ENCODE measurements at places on chromosomes 11 and 22.

GRCh38 chr11:70077411-70078094 is 564 bp upstream of the ANO1 start:
- no peak for DNase-seq

DNA sequence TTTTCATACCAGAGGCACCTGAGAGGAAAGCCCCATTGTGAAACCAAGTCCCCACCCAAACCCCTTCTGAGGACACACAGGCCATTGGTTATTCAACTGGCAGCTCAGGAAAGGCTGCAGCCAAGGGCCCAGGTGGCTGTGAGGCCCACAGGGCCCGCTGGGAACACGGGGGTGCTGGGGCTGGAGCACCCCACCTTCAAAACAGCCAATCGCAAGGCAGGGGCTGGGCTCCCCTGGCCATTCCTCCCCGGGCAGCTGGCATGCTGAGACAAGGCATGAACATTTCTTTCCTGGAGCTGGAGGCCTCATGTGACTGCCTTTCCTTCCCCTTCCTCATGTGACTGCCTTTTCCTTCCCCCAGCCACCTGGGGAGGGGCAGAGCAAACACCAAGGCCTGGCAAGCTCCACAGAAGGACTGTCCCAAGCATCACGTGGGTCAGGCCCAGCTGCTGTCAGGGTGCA is 76.9 kb downstream of the PIWIL3 start:
- DNase-seq: no peak

- no peak for DNase-seq
Measured at GRCh38 chr22:47032091-47032943, 269.9 kb downstream of the TBC1D22A start.

- no peak for DNase-seq
Measured at GRCh38 chr11:128727320-128727719, 33.4 kb downstream of the FLI1 start.

GRCh38 chr11:1232021-1232882 is 9.4 kb downstream of the MUC5B start:
- no peak for DNase-seq

- DNase-seq: no peak
Measured at GRCh38 chr22:49900441-49901230, 17.6 kb downstream of the ALG12 start.

DNA sequence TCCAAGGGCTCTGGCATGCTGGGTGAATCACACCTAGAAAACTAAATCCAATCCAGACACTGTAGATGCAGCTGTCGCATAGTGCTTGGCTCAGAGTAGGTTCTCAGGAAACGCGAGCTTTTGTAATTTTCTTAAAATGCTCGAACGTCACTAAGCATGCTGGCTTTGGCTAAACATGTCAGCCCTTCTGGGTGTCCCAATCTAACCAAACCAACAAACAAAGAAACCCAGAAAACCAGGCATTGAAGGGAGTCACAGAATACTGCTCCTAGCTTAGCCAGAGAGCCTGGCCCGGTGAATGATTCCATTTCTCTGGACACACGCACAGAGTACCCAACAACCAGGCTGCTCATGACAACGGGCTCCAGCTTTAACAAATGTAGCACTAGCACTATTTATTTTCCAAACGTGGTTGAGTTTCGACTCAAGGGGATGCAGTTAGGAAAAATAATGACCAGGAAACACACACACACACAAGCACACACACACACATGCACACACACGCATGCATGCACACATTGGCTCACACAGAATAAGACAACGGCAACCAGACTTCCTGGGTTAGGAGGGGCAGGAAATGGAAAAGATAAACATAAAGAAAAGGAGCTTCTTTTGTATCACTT is 492.6 kb downstream of the MIAT start:
- DNase-seq: no peak

DNA sequence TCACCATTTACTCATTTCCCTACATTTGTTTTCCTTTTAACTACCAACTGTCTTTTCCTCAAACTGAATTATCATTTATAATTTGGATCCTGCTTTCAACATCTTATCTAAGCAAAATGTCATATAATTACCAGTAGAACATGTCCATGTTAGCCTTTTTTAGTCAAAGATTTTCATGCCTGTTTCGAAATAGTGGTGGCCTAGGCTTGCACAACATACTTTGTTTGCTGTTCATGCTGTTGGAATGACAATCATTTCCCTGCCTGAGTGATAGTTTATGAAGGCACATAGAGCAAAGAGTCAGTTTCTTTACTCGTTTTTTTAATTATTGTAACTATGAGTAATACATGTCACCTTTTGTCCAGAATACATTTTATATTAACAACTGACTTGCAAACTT is 144.3 kb upstream of the ANO3 start:
- DNase-seq: no peak

- DNase-seq: no peak
Measured at GRCh38 chr11:63939397-63939891, 642 bp downstream of the NAA40 start.

DNA sequence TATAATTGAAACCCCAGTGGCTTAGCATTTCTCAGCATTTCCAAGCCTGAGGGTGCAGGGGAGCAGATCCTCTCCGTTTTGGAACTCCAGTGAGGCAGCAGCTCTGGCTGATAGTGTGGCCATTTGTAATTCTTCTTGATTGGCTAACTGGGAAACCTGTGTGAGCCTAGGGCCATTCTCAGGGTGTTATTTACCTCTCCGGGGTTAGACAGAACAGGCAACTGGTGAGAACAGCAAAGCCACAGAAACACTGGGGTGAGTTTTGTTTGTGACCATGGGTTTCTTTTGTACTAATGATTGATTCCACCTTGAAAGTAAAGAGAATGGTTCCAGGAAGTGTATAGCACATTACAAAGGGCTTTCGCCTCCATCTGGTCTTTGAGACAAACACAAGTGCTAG is 2.4 kb upstream of the OR4X2 start:
- DNase-seq: no peak

DNA sequence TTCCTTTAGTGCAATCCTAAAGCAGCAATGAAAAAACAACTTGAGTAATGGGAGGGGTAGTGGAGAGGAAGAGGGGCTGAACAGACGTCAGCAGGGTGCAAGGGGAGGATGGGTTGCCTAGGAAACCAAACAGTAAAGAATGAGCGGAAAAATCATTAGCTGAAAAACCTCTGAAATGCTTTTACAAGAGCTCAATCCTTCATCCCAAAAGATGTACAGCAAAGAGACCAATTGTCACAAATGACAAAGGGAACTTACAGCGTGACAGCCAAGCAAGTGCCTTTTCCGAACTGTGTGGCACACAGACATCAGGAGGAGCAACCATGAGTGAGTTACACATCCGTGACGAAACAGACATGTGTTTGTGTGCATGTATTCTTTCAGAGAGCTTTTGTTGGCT is 104.6 kb downstream of the SIK3 start:
- no peak for DNase-seq

DNA sequence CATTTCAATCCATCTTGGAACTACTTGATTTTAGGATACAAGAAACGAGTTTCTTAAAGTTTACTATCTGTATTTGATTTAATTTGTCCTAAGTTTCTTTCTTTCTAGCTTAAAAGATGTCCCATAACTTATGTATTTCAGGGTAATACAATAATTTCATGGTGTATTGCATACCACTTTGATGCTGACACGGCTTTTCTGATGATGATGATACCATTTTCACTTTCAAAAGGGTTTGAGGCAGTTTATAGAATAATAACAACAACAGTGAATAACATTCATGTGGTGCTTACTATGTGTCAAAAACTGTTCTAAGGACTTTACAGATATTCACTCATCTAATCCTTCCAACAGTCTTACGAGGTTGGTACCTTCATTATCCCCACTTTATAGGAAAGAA is 33.2 kb upstream of the POU2AF1 start:
- DNase-seq: no peak

DNA sequence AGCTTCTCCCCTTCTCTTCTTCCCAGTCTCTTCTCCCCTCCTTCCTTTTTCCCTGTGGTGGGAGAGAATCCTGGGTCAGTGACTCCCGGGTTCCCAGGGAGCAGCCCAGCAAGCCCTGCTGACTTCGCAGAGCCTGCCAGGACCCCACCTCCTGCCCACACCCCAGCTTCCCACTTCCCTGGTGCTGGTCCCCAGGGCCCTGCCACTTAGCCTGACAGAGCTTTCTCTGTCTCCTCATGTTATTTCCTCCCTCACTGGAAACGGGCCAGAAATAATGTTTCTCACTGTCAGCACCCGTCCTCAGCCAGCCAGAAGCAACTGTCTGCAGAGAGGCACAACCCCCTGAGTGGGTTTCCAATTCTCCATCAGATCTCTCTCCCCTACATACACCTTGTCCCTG is 27.1 kb downstream of the C11orf96 start:
- no peak for DNase-seq

- DNase-seq: no peak
Measured at GRCh38 chr11:132728026-132728425, 804.3 kb downstream of the OPCML start.

DNA sequence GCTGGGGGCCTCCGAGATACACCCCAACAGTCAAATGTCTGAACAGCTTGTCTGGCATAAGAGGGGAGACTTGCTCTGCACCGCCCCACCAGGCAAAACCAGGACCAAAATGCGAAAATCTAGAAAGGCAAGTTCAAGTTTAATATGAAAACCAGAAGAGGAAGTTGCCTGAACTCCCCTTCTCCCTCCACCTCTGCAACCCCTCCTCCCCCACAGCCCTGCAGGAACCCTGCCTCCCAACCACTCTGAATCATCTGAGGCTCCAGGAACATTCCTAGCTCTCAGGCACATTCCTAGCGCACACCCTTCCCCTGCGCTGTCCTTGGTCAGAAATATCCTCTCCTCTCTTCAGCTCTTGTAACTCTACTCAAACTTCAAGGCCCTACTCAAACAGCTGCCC is 36.7 kb downstream of the ISX start:
- no peak for DNase-seq

- DNase-seq: no peak
Measured at GRCh38 chr22:34294986-34295385, 374.7 kb upstream of the LARGE1 start.

DNA sequence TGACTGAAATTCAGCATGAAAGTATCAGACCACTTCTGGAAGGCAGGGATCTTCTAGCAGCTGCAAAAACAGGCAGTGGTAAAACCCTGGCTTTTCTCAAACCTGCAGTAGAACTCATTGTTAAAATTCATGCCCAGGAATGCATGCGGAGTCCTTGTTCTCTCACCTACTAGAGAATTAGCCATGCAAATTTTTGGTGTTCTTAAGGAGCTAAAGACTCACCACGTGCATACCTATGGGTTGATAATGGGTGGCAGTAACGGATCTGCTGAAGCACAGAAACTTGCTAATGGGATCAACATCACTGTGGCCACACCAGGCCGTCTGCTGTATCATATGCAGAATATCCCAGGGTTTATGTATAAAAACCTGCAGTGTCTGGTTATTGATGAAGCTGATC is 19.1 kb downstream of the ZBTB44 start:
- DNase-seq: no peak

DNA sequence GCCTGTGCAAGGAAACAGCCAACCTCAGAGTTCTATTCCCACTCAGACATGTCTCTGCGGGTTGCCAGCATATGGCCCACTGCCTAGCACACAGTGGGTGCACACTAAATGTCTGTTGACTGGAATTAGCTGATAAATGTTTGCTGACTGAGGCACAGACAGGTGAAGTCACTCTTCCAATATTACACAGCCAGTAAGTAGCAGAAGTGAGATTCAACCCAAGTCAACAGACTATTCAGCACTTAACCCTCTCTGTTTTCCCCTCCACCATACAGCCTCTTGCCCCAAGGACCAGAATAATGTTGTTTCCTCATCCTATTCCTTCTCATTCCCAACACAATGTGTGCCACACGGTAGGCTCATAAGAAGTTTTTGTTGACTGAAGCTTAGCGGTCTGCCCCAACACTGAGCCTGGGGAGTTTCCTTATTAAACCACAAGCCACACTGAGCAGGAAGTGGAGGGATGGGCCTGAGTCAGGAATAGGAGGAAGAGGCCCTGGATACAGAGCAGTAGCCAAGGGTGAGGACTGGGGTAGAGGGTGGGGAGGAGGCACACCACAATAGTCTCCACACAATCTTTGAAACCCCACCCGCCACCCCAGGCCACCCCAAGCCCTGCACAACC is 15.7 kb upstream of the IL10RA start:
- no peak for DNase-seq

- no peak for DNase-seq
Measured at GRCh38 chr11:61115498-61116224, 13.4 kb downstream of the CD5 start.

DNA sequence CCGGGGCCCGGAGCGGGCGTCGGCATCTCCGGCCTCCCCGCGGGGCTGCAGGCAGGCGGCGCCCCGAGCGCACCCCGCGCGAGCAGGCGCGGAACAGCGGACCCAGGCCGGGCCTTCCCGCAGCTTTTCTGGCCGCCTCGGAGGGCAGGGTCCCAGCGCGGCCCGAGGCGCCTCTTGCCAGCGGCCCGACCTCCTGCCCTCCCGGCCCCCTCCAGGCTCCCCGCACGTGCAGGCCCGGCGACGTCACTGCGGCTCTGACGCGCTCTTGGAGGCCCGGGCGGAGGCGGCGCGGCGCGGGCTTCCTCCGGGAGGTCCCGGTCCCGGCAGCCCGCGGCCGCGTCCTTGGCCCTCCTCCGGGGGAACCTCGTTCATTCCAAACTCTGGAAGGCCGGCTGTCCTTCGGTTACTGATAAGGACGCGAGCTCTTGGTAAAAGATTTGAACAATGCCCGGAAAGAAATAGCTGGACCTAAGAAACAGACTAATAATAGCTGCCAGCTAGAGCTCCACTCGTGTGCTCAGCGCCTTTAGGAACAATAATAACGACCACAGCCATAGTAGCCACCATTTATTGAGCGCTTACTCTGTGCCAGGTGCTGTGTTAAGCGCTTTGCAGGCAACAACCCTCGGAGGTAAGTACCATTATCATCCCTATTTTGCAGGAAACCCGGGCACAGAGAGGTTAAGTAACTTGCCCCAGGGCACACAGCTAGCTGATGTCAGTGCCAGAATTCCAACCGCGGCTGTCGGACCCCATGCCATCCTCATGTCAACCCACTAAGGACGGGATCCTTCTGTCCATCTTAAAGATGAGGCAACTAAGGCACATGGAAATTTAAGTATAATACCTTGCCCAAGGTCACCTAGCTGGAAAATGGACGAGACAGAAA is 39.1 kb upstream of the CREB3L1 start:
- DNase-seq: peak; percentile 29

DNA sequence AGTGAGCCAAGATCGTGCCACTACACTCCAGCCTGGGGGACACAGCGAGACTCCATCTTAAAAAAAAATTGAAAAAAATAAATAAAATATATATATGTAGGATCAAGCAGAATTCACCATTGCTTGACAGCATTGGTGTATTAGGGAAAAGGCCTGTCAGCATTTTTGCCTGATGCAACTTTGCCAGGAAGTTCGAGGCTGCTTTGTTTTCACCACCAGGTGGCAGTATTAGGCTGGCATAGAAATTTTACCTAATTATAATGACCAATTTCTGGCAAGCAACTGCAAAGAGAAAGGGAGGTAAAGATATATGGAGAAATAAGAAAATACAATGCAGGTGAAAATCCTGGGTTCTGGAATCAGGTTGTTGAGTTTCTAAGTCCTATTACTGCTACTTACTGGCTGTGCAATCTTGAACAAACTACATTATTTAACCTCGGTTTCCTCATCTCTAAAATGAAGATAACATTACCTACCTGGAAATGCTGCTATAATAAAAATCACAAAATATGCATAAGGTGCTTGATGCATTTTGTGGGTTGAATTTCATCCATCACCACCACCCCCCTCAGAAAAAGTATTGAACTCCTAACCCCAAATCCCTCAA is 24.7 kb downstream of the LAYN start:
- peak; percentile 50 for DNase-seq

GRCh38 chr22:44698531-44699421 is 3.2 kb upstream of the PRR5 start:
- DNase-seq: no peak

- DNase-seq: no peak
Measured at GRCh38 chr11:35419830-35420333, 524 bp upstream of the SLC1A2 start.

GRCh38 chr11:27699242-27699925 is 871 bp downstream of the BDNF start:
- no peak for DNase-seq

Measured in stimulated activated CD4-positive, alpha-beta T cell treated with anti-CD3 and anti-CD28 coated beads, TNF-alpha, amount 100 ng/mL, for 24 hours (primary cell).